Left ventricle myocardium inferior (tissue), 1 donor: ENCODE measurements at places on chromosomes 11 and 22. TPM values are rescaled to one million over a fixed set of nuclear protein-coding genes. Genes with fewer than 3 reads are reported as not detected.

- H3K27me3 ChIP-seq, result no peaks in the 10 kb centered on the region
- DNase-seq, result no peak
- H3K36me3 ChIP-seq, result peaks cover 35% of the 10 kb centered on the region
- no peak overlapping the region for H3K27ac ChIP-seq
Measured at GRCh38 chr11:30329150-30329940, 6.4 kb downstream of the ARL14EP start.

DNA sequence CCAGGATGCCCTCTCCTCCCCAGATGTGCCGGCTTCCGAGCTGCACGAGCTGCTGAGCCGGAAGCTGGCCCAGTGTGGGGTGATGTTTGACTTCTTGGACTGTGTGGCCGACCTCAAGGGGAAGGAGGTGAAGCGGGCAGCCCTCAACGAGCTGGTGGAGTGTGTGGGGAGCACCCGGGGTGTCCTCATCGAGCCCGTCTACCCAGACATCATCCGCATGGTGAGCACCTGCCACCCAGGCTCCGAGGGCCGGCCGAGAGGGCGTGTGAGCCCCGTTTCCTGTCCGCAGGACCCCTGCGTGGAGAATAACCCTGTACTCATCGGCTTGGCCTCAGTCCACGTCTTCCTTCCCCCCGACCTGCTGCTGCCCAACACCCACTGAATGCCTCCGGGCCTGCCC lies 2.2 kb downstream of the PPP2R5B start:
- no peak overlapping the region for H3K4me3 ChIP-seq
- peaks cover 53% of the 10 kb centered on the region for H3K36me3 ChIP-seq
- H3K27me3 ChIP-seq, result no peaks in the 10 kb centered on the region
- H3K4me1 ChIP-seq, result peaks cover 37% of the 10 kb centered on the region

- DNase-seq, result no peak
- H3K36me3 ChIP-seq, result no peaks in the 10 kb centered on the region
- H3K4me1 ChIP-seq, result peaks cover 21% of the 10 kb centered on the region
Measured at GRCh38 chr11:109421981-109422869, at the start of gene C11orf87. Gene C11orf87, plus strand, starts transcription at chr11:109422190. Its CDS starts 1,444 bp downstream, at chr11:109423634.

OR5B21 gene
- total RNA-seq, result not detected

OR5P2 gene
- not detected for total RNA-seq
